Stimulated activated CD4-positive, alpha-beta T cell treated with anti-CD3 and anti-CD28 coated beads, TNF-alpha, amount 100 ng/mL, for 1 hour (primary cell): ENCODE measurements at places on chromosomes 2 and 18.

GRCh38 chr18:12518832-12519531, 111.3 kb downstream of the PRELID3A start:
- no peak for DNase-seq

- DNase-seq = no peak
These were observed 8.6 kb upstream of the ME2 start for GRCh38 chr18:50870138-50870845.

- DNase-seq = no peak
These were observed 66.4 kb downstream of the EPAS1 start for GRCh38 chr2:46363535-46364170.

GRCh38 chr2:71700658-71701397, 247.5 kb downstream of the DYSF start:
- DNase-seq = no peak

- DNase-seq = no peak
These were observed 47.1 kb upstream of the IGFBP5 start for GRCh38 chr2:216742411-216742810.

- no peak for DNase-seq
These were observed 17.4 kb downstream of the PTCD3 start for GRCh38 chr2:86123328-86123925.

DNA sequence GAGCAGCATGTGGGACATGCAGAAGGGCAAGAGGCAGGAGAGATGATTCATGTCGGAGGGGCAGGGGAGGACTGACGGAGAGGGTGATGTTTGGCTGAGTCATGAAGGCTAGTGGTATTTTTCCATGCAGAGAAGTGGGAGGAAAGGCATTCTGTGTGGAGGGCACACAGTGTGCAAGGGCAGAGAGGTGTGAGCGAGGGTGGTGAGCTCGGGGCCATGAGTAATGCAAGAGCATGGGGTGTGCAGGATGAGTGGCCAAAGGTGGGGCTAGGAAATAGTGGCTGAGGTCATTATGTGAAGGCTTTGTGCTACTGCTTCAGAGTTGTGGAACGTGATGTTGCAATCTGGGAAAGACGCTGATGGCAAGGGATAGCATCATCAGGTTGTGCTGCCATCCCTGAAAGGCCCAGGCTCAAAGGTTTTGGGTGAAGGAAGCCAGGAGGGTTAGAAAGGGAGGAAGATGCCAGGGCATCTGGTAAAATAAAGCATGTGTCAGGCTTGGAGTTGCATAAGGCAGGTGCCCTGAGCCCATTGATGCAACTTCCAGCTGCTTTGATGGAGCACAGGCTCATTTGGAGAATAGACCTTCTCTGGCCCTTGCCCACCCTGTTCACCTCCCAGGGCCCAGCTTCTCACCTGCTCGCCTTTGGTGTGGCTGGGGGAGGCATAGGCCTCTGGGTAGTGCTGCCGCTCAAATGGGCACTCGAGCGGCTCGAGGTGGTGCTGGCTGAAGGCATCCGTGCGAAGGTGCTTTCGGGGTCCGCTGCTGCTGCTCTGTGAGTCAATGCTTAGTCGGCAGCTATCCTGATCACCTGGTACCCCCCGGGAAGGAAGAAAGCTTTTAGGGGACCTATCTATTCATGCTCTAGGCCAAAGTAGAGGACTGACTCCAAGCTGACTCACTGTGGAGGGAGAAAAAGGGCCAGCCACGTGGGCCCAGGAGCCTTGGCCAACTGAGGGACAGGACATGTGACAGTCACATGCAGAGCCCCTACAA, 37.5 kb downstream of the PAX8 start:
- no peak for DNase-seq

DNA sequence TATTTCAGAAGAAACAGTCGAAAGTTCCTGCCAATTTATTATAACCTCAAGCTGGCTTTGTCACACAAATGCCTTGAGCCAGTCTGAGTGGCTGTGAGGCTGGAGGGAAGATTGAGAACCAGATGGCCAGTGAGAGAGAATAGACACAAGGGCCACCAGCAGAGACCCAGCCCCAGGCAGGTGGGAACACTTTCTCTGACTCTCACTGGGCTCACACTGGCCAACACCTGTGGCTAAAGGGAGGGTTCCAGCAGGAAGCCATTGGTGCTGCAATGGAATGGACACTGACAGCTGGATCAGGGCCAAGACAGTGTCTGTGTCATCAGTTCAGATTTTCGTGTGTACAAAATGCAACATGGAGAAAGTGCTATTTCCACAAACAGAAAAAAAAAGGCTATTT, 29.9 kb downstream of the LOXHD1 start:
- no peak for DNase-seq

DNA sequence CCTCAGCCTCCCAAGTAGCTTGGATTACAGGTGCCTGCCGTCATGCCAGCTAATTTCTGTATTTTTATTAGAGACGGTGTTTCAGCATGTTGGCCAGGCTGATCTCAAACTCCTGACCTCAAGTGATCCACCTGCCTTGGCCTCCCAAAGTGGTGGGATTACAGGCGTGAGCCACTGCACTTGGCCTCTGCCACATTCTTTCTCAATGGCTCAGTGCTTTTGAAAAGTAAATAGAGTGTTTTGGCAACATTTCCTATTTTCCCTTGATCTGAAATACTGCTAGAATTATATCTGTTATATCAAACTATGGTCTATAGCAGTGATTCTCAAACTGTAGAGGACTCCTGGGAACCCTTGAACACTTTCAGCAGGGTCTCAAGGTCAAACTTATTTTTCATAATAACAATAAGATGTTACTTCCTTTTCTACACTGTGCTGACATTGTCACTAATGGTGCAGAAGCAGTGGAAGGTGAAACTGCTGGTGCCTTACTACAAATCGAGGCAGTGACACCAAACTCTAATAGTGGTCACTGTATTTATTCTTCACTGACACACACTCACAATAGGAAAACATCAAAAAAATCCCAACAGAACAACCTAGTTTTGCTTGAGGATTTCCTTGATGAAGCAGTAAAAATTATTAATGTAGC, 10.6 kb downstream of the DAW1 start:
- DNase-seq = no peak

- DNase-seq = no peak
These were observed 1024.1 kb upstream of the KLHL29 start for GRCh38 chr2:22360735-22361374.

DNA sequence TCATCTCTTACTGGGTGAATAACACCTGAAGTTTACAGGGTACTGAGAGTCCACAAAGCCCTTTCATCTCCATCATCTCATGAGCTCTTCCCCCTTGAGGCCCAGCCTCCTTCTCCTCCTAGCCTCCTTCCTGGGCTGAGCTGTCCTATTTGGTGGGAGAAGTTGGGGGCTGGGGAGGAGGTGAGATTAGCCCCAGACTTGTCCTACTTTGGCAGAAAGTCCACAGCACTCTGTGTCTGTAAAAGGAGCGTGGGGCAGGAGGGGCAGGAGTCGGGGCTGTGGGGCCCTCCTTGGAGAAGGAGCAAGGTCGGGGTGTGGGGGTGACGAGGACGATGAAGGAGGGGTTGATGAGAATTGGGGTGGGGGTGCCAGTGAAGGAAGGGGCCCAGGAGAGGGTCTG, 10.0 kb upstream of the DES start:
- no peak for DNase-seq
